ENCODE measurements at places on chromosomes 13 and 19. TPM values are rescaled to one million over a fixed set of nuclear protein-coding genes. Genes with fewer than 3 reads are reported as not detected.

ATP4A gene
- not detected for total RNA-seq

CYP4F8 gene
- not detected for total RNA-seq

GARRE1 gene
- 11.1 TPM for total RNA-seq

KISS1R gene
- total RNA-seq, result not detected

NEK5 gene
- 0.33 TPM for total RNA-seq

ALDH16A1 gene
- 21.2 TPM for total RNA-seq

SLC8A2 gene
- total RNA-seq, result 5.9 TPM

AMER2 gene
- 0.49 TPM for total RNA-seq
